ENCODE measurements at places on chromosomes 1 and 21.

DNA sequence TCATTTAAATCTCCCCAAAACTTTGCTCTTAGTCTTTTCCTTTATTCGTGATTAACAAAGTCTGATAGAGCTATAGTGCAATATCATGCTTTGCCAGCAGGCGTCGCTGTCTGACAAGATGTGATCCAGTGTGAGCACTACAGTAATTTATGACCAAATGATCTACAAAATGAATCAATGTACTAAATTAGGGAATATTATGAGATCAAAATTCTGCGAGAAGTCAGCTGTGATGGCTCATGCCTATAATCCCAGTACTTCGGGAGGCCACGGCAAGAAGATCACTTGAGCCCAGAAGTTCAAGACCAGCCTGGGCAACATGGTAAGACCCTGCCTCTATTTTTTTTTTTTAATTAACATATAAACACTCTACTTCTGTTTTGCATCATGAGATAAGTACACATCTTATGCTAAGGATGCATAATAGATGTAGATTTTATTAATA is 3.6 kb upstream of the SPSB1 start:
- no peak for DNase-seq

DNA sequence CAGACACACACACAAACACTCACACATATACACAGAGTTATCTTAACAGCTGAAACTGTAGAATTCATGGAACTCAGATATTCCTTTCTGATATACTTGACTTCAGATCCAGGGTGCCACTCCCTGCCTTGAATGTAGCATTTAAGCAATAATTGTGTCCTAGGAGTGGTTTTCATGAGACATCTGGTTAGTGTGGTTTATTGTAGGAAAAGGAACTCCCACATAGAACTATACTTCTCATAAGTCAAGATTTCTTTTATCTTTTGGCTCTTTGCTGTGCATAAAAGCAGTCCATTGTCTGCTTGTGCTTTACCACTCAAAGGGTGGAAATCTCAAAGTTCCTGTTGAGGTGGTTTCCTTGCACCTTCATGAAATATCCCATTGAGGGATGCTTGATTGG is 272.6 kb upstream of the SGIP1 start:
- DNase-seq, result no peak

- DNase-seq, result no peak
Observed at GRCh38 chr1:95216292-95216990, 17.6 kb upstream of the RWDD3 start.

DNA sequence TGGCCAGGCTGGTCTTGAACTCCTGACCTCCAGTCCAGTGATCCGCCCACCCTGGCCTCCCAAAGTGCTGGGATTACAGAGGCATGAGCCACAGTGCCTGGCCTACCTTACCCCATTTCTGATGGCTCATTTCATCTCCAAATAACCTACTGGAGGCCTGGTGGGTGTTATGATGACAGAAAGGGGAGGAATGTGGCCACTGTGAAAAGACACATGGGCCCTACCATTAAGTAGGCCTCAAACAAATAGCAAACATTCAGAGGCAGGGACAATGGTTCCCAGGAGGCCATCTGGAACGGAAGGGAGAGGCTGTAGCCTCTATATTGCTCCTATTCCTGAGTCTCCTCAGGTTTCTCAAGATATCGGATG is 932 bp upstream of the FCRLA start:
- no peak for DNase-seq

GRCh38 chr1:222547944-222548671 is at the start of gene HHIPL2:
Gene HHIPL2 (minus strand): TSS chr1:222548104. CDS start chr1:222548044, 60 bp downstream.
- DNase-seq, result no peak

GRCh38 chr1:22654692-22655091 is 1.7 kb downstream of the C1QB start:
- DNase-seq, result no peak

DNA sequence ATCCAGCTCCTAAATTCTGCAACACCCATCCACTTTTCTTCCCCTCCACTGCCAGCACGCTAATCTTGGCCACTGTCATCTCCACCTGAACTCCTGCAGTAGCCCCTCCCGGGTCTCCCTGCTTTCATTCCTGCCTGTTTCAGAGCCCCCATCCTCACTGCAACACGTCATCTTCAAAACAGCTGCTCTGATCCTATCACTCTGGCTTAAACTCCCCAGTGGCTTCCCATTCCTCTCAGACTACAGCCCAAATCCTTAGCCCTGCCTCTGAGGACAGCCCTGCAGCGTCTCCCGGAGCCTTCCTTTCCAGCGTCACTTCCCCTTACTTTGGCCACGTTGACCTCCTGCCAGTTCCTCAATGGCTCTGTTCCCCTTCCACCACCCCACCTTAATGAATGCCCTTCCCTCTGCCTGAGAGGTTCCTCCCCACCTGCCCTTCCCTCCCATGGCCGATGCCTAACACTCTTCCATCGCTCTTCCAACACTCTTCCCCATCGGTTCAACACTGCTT is 22.9 kb upstream of the IFNAR2 start:
- no peak for DNase-seq

DNA sequence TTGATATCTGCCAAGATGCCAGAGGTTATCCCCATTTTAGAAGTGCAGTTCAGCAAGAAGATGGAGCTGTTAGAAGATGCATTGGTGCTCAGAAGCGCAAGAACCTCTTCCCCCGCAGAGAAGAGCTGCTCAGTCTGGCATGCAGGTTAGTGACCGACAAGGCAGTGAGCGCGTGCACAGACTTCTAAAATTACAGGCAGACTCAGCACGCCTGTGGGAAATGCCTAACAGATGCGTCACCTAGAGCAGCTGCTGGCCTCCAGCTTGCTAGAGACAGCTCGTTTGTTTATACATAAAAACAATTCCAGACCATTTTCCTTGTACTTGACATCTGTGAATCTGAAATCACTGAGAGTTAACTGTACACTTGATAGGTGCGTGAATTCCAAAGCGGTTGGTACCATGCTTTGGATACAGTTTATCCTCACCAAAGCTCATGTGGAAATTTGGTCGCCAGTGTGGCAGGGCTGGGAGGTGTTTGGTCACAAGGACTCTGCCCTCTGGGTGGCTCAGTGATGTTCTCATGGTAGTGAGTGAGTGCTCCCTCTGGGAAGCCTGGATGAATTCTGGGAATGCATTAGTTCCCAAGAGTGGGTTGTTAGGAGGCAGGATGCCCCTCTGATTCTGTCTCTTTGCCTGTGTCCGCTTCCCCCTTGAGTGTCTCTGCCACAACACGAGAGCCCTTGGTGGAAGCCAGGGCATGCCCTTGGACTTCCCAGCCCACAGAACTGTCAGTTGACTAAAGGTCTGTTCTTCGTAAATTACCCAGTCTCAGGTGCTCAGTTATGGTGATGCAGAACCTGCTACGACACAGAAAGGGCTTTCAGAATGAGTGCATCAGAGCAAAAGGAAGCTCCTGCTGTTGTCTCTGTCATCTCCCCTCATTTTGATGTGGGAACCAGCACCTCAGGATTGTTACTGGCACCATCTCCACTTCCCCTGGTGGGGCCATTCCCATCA is 24.4 kb downstream of the SNAP47 start:
- DNase-seq, result no peak

- DNase-seq, result no peak
Observed at GRCh38 chr21:20720623-20721022, 277.6 kb upstream of the NCAM2 start.

DNA sequence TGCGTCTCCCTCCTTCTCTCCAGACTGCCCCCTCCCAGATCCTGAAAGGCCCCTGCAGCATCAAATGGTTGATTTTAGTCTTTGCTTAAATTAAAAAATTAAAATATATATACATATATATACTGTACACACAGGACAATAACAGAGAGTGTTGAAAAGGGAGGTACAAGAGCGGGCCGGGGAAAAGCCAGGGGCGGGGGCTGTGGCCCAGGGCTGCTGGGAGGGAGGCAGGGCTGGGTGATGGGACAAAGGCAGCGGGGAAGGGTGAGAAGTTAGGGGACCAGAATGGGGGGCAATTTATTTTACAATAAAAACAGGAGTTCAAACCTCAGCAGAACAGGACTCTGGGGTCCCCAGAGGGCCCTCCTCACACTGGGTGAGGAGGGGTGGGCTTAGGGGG is 10.5 kb downstream of the ARL8A start:
- DNase-seq, result no peak

GRCh38 chr1:195733408-195733807 is 874.8 kb downstream of the KCNT2 start:
- DNase-seq, result no peak

DNA sequence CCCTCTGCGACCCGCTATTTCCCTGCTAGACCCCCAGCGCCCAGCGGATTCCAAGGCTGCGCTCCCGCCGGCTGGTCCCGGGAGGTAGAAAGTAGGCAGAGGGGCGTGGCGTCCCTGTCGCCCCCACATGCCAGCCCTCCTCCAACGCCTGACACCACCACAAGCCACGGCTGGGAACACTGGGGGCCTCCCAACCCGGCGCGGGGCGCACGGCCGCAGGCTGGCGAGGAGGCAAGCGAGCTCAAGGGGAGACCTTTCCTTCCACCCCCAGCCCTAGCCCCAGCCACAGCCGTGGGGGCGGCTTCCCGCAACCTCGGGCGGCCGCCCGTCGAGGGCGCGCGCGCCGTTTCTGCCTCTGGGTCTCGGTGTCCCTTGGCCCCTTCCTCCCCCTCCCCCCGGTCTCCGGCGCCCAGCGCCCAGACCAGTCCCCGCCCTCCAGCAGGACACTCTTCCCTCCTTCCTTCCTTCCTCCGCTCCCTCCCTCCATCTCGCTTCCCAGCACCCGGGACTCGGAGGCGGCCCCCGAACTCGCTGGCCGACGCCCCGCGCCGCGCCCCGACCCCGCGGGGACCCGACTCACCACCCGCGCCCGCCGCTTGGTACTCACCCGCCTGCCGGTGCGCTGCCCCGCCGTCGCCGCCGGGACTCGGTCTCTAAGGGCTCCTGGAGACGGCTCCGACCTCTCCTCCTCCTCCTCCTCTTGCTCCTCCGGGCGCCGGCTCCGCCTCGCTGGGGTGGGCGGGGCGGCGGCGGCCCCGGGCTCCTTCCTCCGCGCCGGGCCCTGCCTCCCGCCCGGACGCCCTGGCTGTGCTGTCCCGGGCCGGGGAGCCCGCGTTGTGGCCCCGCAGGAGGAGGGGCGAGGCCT is at the start of gene GNG12:
Gene GNG12 (minus strand): TSS at position 731 of the 865 bp plus-strand sequence. CDS start 125,781 bp downstream, outside the sequence.
- no peak for DNase-seq

DNA sequence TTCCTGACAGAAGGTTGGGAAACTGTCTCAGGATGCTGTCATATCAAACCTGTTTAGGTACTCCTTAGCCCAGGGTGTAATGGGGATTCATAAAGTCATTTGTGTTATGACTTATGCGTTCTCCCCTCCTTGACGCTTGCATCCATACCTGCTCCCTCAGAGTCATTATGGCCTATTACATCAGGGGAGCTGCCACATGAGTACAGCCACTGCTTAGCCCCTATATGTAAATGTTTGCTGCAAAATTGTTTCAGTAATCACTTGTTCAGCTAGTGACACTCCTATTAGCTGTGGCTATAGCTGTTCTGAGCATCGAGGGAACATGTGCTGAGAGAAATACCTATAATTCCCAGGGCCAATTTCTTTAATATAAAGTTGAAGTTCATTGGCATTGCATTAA is 10.5 kb downstream of the NTNG1 start:
- no peak for DNase-seq

GRCh38 chr21:37536616-37537278 is 170.2 kb downstream of the DYRK1A start:
- no peak for DNase-seq

Data from NCI-H526 (cell line).